ENCODE measurements at places on chromosomes 7 and 10.

GRCh38 chr10:106336874-106337273 lies 827.6 kb downstream of the SORCS1 start:
- no peak for DNase-seq

GRCh38 chr10:37813763-37814162 lies 43.6 kb downstream of the ZNF248 start:
- no peak for DNase-seq

DNA sequence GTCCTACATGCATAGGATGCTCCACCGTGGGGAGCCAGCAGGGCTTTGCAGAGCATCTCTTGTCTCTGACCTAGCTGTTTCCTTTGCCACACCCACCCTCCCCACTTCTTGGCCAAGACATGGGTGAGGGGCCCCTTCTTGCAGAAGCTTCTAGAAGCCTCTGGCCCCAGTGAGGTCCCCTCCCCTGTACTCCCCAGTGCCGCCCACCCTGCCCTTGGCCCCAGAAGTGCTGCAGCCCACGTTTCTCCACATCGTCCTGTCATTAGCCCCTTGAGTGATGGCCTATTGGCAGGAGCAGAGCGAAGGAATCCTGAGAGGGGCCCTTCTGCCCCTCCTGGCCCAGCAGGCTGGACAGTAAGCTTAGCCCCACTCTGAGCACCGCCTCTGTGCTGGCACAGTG lies 43.7 kb downstream of the ALOX5 start:
- DNase-seq: no peak

GRCh38 chr7:7959979-7960670 lies 8.5 kb upstream of the GLCCI1 start:
- DNase-seq: no peak

DNA sequence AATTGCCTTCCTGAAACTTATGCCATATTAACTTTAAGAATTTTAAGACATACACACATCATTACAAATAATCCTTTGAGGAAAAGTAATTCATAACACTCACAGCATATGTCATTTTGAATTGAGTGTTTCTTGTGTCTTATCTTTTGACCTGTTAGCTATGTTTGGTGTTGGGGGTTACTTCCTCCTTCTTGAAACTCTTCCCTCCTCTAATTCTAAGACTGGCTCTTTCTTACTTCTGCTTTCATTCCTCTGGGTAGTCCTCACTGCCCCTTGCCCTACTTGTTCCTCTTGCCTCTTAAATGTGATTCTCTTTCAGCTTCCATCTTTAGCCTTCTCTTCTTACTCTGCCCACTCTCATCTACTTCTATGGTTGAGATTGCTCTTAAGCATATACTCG lies 28.3 kb upstream of the PIP4K2A start:
- no peak for DNase-seq

DNA sequence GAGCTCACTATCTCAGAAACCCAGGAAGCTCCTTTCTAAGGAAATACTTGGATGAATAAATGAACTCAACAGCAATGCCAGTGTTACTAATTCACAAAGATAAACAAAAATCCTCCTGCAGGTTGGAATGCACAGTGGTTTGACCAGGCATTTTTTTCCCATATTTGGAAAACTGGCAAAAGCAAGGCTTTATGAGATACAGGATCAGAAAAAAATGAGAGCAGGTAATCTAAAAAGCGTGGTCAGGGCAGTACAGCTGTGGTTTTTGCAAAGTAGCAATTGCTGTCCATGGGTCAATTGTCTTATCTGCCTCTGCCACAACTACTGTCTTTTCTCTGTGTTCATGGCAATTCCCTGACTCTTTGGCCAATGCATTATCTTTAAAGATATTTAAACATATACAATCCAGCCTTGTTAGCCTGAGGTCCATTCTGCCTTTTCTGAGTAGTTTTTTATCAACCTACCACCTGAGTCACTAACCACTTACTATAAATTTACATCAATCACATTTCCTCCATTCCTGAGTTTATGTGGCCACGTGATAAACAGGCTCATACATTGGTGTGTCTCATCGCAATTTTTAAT lies 564.5 kb upstream of the IGFBP3 start:
- no peak for DNase-seq

- DNase-seq: no peak
Measured at GRCh38 chr7:116292381-116292780, 82.0 kb downstream of the TES start.

GRCh38 chr7:98668255-98668654 lies 51.2 kb downstream of the NPTX2 start:
- DNase-seq: no peak

DNA sequence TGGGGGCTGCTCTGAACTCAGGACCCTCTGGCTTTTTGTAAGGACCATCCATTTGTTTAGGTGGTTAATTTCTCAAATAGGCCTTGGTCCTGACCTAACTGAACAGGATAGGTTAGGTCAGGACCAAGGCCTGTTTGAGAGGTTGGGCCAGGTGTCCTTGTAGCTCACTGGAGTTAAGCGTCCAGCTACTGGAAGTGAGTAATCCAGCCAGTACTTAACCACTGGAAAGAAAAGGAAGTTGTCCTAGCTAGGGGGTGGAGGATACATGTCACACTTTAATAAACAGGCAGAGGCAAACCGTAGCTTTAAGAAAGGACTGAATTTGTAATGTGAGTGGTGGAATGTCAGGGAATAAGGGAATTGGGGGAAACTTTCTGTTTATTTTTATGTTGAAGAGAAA lies 96.0 kb downstream of the GPR85 start:
- no peak for DNase-seq

DNA sequence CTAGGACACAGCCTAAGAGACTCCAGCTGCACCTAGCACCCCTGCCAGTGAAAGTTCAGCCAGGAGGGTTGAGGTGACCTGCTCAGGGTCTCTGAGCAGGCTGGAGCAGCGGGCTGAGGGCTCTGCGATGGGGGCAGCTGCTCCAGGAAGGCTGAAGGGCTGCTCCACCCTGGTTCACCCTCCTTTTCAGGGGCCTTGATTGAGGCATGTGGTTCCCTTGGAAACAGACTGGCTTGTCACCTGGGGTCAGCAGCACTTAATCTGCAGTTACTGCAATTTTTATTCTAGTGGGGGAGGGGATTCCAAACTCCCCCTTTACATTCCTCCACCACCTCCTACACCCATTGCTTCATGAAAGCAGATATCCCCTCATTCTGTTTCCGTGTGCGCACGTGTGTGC lies 85.3 kb upstream of the UNC5B start:
- DNase-seq: no peak

DNA sequence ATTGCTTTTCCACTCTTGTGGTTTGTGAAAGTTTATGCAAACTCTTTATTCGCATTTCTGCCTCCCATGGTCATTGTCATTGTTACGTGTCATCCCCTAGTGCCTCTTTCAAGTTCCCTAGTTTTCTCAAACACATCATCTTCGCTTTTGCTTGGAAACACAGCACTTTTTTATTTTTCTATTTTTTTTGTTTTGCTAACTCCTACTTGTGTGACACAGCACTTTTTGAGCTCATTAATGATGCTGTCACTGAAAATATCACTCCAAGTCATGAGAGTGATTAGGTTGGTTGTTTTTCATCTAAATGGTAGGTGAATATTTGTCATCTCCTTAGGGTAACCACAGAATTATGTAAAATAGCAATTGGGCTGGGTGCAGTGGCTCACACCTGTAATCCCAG lies 8.5 kb upstream of the STX1A start:
- DNase-seq: no peak

DNA sequence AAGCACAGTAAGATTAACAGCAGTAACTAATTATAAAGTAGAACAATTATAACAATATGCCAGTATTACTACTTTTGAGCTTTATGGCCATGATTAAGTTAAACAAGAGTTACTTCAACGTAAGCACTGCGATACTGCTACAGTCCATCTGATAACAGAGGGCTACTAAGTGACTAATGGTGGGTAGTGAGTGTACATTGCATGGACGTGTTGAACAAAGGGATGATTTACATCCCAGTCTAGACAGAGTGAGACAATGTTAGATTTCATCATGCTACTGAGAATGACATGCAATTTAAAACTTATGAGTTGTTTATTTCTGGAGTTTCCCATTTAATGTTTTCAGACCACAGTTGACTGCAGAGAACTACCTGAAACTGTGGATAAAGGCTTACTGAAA lies 45.6 kb downstream of the TPST1 start:
- no peak for DNase-seq

DNA sequence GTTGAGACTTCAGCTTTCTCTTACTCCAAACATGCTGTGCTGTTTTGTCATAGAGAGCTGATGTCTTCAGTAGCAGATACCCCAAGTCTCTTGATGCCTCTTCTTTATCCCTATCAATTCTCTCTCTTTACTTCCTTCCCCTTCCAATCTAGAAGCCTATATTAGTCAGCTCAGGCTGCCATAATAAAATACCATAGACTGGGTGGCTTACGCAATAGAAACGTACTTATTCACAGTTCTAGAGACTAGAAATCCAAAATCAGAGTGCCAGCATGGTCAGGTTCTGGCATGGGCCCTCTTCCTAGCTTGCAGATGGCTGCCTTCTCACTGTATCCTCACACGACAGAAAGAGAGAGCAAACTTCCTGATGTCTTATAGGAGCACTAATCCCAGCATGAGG lies 9.0 kb upstream of the GARS1 start:
- DNase-seq: no peak

GRCh38 chr7:31254926-31255325 lies 85.6 kb downstream of the NEUROD6 start:
- DNase-seq: no peak

DNA sequence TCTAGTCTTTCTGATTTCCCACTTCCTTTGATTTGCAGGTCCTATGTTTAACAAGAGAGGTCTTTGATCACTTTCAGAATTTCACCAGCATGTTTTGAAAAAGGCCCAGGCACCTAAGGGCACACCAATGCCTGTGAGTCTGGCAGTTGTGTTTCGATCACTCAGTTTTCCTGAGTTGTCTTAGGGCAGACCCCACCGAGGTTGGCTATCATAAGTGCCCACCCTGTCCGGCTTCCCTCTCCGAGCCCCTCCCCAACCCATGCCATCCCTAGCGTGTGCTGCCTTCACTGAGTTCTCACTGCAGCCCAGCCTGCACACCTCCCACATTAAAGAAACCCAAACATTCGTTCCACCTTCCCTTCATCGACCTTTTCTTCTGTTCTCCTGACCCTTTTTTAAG lies 257.9 kb downstream of the GRID1 start:
- DNase-seq: no peak

DNA sequence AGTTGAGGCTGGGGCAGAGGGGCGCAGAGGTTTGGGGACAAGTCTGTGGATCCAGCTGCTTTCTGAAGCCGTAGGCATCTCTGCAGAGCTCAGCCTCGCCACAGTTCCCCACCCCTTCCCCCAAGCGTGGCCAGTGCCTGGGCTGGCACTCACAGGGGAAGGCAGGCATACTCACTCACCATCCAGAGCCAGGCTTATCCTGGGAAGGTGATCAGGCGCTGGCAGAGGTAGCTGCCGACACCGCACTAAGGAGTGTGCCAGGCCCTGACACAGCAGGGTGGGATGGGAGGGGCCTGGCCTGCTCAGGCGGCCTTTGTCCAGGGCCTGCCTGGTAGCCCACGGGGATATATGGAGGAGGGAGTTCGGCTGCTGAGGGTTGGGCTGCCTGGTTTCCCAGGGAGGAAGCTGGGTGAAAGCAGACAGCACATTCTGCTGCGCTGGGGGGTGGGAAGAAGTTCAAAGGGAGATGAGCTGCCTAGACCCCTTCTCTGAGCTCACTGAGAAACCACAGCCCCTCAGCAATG lies 15.9 kb downstream of the VSIR start:
- DNase-seq: peak; percentile 62

- DNase-seq: no peak
Measured at GRCh38 chr10:117823980-117824379, 222.8 kb downstream of the RAB11FIP2 start.

DNA sequence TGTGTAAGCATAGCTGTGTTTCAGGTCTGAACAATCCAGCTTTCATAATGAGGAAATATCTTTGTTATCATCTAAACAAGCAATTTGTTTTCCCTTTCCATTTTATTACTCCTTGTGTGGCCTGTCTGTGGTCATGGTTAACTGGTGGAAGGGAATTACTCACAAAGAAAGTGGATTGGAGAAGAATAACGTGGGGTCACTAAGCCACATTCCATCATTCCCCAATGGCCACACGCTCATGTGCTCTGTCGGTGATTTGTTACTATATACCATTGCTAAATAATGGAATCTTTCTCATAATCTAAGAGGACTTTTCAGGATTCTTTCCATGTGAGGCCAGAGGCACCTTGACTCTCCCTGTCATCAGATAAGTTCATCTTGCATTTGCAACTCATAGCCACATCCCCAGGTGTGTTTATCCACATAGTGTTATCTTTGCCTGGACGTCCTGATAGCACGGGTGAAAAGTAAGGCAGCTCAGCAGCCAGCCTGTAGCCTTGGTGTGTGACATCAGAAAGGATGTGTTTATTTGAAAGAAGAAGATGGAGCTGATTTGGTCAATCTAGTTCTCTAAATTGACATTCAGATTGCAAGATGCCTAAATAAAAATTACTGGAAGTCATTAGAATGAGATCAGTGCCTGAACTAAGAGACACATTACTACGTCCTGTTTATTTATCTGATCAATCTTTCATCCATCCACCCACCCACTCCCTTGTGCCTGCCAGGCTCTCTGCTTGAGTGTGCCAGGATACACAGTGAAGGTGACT lies 128.9 kb downstream of the CELF2 start:
- DNase-seq: no peak

GRCh38 chr10:110420401-110421193 lies 77.1 kb upstream of the DUSP5 start:
- no peak for DNase-seq

DNA sequence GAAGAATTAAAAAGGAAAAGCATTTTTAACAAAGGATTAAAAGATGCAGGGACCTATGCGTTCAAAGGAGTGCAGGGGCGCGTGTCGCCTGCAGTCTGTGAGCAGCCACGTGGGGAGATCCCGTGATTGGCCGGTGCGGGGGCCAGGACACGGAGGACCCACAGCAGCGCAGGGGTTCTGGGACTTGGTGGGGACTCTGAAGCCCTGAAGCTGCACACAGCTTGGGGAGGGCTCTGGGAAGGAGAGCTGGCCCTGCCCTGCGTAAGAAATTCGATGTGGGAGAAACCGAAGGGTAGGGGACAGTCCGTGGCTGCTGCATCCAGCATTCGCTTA lies 268.1 kb downstream of the KLF6 start:
- DNase-seq: no peak

DNA sequence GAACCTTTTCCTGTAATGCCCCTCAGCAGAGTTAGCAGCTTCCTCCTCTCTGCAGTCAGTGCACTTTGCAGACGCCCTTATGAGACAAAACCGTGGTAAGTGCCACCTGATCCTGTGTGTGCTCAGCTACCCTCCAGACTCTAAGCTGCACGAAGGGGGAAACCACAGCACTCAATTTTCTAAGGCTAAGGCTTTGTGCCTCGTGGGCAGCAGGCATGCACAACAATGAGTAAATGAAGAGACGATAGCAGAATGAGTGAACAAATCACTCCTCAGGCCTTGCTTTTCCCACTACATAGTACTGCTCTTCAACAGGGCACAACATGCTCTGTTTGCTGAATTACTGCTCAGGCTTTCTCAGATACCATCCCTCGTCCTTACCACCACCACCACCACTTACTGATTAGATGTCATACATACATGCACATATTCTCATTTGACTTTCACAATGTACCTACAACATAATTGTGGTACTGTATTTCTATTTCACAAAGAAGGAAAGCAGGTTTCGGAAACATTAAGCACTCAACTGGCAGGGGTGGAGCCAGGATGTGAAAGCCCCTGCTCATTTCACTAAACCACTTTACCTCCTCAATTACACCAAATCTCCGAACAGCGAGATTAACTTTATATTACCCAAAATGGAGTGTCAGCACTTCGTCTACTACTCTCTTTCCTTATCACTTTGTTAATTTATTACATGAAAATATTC lies 85.4 kb downstream of the ICA1 start:
- DNase-seq: peak; percentile 28

Measured in CD8-positive, alpha-beta memory T cell (primary cell).